SK-N-SH treated with all-trans-retinoic acid at 6 μM for 48 hours (cell line): ENCODE measurements at places on chromosomes 5 and 9.

DNA sequence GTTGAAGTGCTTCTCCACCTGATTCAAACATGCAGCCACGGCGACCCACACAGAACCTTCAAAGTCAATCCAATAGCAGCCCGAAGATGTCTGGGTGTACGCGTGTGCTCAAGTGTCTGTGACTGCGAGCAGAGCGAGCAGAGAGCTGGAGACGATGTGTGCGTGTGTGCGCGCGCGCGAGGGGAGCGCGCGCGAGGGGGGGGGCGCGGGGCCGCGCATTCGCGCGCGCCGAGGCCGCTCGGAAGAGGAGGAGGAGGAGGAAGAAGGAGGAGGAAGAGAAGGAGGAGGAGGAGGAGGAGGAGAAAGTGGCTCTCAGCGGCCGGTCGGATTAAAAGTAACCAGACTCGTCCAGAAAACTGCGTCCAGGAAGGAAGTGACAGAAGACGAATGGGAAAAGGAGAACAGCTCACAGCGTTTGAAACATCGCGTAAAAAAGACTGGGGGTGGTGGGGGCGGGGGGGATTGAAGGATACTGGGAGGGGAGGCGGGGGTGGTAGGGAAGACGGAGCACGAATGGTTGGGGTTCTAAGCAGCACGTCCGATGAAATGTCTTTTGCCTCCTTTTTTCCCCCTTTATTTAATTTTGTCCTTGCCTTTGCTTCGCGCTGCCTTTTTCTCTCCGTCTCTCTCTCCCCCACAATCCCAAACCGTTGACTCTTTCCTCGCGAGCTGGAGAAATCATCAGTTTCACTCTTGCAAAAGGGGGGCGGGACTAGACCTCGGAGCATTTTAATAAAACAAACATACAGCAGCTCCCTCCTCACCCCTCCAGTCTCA lies at the start of gene MEF2C:
TSS of gene MEF2C (minus strand) at position 126 of the 777 bp plus-strand sequence. CDS start 59,396 bp downstream, outside the sequence.
- peak; percentile 76 for ATAC-seq

DNA sequence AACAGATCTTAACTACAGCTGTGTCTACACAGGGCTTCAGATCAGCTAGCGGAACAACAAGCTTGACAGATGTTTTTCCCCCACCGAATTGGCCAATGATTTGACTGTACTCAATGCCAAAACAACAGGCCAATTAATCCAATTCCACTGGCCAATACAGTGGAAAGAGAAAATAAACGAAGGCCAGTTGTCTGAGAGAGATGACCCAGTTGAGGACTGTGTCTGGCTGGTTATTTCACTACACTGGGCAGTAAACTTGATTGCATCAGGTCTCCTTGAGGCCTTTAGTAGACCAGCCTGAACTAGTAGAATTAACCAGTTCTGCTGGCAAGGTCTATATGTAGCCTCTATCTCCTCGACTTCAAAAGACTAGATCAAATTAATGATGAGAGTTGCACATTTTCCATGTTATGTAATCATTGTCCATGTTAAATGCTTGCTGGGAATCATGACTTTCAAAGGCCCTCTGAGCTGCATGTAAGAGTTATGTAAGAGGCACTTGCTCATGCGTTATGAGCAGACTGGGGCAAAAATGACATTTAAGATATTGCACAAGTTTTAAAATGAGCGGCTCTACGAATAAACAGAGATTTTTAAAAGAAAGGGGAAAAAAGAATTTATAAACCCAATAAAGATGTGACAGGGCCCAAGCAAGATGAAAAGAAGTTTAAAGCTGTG lies 28.3 kb downstream of the SMIM23 start:
- no peak for ATAC-seq

DNA sequence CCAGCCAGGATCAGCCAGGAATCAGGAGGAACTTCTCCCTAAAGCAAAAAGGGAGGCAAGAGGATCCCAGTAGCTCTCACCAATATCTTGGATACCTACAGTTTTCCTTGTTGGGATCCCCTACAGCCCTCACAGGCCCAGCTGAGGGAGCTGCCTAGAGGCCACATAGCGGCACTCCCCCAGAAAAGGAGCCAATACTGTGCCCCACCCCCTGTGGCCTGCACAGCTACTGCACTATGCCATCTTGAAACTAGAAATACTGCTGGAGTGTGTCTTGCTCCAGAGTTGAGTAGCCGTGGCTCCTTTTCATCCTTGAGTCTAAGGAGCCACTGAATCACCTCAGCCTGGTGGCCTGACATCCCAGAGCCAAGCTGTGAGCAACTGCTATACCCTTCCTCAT lies 22.3 kb upstream of the TRPM6 start:
- ATAC-seq, result no peak

DNA sequence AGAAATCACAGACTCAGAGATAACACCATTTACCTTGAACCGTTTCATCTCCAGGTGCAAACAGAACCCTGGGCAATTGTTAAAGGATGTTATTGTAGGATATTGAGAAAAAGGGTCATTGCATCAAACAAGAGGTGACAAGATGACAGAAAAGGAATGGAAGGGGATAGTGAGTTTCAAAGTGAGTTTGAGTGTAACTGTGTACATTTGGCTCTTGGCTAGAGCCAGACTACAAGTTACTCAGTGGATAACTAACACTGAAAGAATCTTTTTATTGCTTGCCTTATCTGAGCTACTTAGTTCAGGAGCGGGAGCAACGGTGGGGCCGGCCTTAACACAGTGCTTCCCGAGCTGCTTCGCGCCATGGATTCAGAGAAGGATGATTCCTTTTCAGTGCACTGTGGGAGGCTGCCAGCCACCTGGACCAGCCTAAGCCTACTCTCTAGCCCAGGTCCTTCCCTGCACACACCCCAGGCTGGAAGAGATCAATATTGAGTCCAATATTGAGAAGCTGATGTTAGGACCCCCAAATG lies 193.4 kb downstream of the ATPSCKMT start:
- ATAC-seq, result no peak

- ATAC-seq, result peak; percentile 62
Observed at GRCh38 chr5:60023255-60023654, 129.7 kb upstream of the PDE4D start.

DNA sequence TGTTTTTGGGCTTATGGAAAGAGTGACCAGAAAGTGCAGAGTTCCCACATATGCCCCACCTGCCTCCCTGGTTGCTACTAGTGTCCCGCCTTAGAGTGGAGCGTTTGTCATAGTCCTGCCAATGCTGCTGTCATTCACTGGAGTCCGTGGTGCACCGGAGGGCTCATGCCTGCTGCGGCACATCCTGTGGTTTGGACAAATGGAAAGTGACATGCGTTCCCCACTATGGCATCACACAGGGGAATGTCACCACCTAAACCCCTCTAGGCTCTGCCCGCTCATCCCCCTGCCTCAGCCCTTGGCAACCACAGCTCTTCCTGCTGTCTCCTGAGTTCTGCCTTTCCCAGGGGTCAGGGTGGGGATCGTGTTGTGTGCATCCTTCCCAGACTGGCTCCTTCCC lies 29.2 kb downstream of the IRX4 start:
- ATAC-seq, result no peak

DNA sequence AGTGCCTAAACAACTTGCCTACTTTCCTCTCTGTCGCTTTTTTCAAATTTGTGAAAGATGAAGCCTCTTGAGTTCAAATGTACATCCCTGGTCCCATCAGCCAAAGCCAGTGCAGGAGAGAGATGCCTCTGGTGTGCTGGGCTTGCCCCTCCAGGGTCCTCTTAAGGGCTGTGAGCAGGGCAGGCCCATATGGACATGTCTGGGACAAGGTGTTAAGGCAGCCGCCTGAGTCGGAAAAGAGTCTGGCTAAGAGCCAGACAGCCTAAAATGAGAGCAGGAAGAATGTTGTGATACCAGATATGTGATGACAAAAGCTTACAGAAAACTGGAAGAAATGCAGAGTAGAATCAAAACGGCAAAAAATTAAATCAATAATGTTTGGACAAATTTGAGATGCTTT lies 72.5 kb downstream of the APTX start:
- ATAC-seq, result no peak

- no peak for ATAC-seq
Observed at GRCh38 chr9:9799287-9799686, 813.5 kb downstream of the PTPRD start.

DNA sequence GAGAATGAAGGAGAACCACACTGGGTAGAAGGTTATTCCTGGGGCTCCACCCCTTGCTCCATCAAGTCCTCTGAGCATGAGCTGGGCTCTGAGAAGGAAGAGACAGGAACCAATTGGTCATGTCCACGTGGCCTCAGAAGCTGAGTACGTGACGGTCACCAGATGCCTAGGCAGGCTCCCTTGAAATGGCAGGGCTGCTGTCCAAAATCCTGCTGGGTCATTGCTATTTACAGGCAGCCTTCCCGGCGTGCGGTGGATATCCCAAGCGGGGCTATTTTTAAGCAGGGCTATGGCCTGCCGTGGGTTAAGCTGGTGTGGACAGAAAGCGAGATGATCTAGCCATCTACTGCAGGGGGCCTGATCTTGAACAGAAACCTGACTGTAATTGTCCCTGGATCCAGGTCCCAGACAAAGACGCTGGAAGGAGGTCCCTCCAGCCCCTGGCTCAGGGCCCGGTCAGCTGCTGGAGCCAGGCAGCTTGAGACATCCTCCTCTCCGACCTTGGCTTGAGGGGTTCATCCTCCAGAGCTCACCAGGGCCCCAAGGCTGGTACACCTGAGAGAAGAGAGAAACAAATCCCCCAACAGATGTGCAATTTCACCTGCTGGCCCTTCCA lies 550 bp upstream of the CKMT2 start:
- ATAC-seq, result no peak

DNA sequence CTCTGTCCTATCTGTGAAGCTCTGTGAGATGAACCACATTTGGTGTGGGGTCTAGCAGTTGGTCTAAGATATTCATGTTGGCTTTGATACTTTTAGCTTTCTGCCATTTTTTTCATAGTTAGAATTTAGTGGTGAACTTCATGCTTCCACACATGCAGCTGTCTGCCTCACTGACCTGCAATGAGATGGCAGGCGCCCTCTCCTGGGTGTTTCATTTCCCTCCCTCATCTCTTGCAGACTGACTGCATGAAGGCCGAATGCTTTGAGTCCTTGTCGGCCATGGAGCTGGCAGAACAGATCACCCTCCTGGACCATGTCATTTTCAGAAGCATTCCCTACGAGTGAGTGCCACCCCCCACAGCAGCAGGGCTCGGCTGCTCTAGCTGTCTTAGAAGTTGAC lies 26.1 kb upstream of the CKMT2 start:
- ATAC-seq, result peak; percentile 44; the same call in 1 of the 3 replicates

DNA sequence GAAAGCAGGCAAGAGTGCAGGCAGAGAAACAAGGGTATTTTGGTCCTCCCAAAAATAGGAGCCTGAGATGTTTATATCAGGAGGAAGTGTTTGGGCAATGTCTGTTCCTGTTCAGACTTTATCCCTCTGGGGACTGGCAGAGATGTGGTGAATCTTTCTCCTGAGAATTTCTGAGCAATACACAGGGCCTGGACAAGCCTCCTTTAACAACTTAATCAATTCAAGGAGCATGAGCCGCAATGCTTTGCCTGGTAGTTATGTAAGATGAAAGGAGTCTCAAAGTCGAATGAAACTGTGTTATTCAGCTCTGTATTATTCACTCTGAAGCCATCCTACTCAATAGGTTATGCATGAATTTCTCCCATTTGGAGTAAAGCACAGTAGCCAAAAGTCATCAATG lies 365.6 kb downstream of the MAN2A1 start:
- peak; percentile 49 for ATAC-seq

DNA sequence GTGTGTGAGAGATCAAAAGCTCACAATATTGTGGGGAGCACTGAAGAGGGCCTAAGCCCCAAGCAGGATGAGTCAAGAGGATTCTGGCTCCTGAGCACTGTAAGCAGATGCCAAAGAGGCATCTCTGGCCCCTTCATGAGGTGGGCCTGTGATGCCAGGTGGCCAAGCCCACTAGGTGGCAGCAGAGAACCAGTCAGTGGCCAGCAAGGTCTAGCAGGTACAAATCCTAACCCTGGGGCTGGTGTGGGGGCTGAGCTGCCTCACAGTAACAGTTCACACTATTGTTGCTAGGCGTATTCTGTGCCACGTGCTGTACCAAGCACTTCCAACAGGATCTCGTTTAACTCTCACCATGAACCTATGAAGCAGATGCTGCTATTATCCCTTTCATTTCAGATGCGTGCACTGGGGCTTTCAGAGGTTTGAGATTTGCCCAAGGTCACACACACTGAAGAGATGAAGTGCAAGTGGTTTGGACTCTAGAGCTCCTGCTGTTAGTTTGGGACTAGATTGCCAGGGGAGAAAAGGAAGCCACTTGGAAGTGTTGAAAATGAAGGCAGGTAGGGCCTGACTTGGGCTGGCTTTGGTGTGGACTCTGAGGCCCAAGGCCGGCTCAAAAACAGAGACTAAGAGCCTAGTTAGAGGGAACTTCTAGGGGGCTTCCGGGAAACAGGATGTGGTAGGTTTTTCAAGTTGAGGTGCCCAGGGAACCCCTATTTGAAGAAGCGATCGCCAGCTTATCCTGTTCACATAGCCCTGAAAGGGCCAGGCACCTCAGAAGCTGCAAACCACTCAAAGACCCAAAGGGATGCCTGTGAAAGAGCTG lies 4.4 kb upstream of the MLANA start:
- peak; percentile 100 for ATAC-seq

DNA sequence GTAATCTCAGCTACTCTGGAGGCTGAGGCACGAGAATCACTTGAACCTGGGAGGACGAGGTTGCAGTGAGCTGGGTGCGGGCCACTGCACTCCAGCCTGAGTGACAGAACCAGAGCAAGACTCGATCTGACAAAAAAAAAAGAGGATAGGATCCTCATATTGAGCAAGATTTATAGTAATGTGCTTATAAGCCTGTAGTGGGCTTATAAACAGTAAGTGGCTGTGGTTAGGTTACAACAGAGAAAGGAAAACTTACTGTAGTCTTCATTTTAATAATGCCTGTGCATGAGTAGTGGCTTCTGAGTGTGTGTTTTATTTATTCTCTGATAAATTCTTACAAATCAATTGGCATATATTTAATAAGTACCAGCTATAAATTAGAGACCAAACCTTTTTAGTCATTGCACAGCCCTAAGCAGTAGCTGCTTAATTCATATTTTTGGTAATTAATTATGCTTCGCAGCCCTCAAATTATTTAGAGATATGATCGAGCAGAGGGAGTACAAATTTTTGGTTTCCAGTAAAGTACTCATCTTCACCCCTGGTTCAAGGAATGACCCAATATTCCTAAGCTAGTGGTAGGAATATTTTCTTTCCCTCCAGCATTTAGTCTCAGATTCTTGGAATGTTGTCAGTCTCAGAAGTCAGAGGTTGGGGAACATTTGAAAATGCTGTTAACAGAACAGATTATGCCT lies 73.8 kb upstream of the KLF9 start:
- no peak for ATAC-seq

GRCh38 chr5:150578781-150579461 lies 61.5 kb upstream of the SYNPO start:
- no peak for ATAC-seq
